Hepatic stellate cell (primary cell): ENCODE measurements at places on chromosomes 3 and 15.

- DNase-seq, result no peak
Measured at GRCh38 chr15:94700211-94700610, 468.9 kb downstream of the MCTP2 start.

DNA sequence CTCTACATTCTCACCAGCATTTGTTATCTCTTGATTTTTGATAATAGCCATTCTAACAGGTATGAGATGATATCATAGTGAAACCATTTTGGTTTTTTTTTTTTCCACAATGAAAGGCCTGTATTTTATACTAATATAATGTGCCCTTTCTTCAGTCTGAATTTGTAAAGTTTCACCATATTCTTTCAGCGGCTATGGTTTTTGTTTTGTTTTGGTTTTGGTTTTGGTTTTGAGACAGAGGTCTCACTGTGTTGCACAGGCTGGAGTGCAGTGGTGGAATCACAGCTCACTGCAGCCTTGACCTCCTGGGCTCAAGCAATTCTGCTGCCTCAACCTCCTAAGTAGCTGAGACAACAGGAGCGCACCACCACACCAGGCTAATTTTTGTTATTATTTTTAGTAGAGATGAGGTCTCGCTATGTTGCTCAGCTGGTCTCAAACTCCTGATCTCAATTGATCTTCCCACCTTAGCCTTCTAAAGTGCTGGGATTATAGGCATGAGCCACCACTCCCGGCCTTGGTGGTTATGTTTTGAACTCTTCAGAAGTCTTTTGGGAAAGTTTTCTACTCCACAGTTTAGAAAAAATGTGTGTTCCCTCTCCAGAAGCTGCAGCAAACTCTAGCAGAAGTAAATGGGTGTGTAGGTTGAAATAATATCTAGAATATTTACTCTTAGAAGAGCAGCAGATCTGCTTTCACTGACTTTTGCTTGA lies 110.2 kb upstream of the UMPS start:
- DNase-seq, result no peak

GRCh38 chr3:8490079-8490552 lies 11.5 kb upstream of the LMCD1 start:
- peak; percentile 69 for DNase-seq

GRCh38 chr3:105473521-105474223 lies 107.0 kb downstream of the ALCAM start:
- DNase-seq, result peak; percentile 14

DNA sequence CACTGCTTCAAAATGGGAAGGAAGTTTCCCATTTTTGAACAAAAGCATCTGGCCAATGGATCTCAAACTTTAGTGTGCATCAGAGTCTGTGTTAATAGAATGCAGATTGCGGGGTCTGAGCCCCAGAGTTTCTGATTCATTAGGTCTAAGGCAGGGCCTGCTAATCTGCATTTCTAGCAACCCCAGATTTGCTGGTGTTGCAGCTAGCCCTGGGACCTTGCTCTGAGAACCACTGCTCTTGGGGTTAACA lies 30.7 kb upstream of the USP3 start:
- no peak for DNase-seq

DNA sequence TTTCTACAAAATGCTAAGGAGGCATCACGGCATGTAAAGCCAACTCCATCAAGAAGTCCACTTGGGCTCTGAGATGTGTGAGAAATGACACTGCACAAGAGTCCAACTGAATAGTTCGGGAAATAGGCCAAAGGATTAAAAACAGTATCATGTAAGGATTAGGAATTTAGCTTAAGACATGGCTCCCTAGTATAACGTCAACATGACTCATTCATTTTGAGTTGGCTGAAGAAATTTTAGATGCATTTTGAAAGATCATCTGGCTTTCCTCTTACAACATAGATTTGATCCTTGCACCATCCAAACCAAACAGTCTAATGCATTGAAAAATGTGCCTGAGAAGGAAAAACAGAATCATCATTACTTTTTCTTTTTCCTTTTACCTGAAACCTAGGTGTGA lies 109.3 kb upstream of the MME start:
- DNase-seq, result no peak

- DNase-seq, result no peak
Measured at GRCh38 chr15:95499397-95499796, 831.1 kb upstream of the NR2F2 start.

DNA sequence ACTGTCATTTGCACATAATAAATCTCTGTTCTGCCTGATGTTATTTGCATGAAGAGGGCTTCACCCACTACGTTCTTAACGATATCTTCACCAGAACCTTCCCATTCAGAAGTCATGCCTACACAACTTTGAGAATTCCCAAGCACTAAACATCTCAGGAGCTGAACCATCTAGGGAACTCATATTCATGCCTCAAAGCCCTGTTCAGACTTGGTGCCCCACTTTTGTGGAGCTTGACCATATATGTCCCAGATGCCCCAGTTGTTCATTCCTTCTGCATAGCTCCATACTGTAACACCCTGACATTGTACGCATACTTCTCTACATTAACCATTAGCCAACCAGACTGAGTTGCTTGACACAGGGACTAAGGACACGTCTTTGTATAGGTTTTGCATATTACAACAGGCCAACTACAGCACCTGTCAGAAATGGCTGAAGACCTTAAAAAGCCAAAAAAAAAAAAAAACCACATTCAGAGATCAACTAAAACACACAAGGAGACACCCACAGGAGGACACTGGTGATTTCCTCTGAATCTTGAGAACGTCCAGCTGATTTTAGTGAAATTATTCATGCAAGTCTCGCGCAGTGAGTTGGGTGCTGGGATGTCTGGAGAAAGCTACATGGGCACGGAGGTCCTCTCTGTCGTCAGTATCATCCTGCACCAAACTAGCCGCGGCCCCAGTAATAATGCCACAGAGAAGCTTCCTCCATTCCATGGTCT lies 141.4 kb downstream of the FOXP1 start:
- no peak for DNase-seq
